ENCODE measurements at places on chromosomes 3 and 15. TPM values are rescaled to one million over a fixed set of nuclear protein-coding genes. Genes with fewer than 3 reads are reported as not detected.

GRCh38 chr15:56984681-56985481 lies 66.4 kb downstream of the TCF12 start:
- H3K4me1 ChIP-seq, result peaks cover 36% of the 10 kb centered on the region
- H3K4me3 ChIP-seq, result no peak overlapping the region
- no peaks in the 10 kb centered on the region for H3K36me3 ChIP-seq
- H3K27ac ChIP-seq, result no peak overlapping the region

DNA sequence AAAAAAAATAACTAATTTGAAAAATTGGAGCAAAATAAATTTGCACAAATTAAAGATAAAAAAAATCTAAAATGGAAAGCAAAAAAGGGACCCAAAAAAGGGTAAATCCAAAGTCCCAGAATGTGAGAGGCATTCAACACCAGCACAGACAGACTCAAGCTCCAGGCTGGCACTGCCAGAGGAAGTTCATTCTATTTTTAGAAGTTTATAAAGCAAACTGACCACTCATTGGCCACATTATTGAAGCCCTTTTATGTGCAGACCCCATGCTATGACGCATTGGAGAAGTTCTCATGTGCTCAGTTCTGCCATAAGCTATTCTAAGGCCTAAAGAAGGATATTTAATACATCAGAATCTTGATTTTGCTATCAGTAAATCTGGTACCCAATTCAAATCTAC lies 17.6 kb upstream of the BOC start:
- no peaks in the 10 kb centered on the region for H3K27me3 ChIP-seq
- no peak overlapping the region for H3K27ac ChIP-seq
- no peak overlapping the region for H3K4me3 ChIP-seq
- H3K4me1 ChIP-seq, result no peaks in the 10 kb centered on the region

The CFAP161 gene
- polyA plus RNA-seq, result not detected

GRCh38 chr3:154759966-154760365 lies 320.2 kb upstream of the MME start:
- no peak overlapping the region for H3K27ac ChIP-seq
- H3K27me3 ChIP-seq, result no peaks in the 10 kb centered on the region
- no peak overlapping the region for H3K4me3 ChIP-seq
- no peaks in the 10 kb centered on the region for H3K4me1 ChIP-seq

DNA sequence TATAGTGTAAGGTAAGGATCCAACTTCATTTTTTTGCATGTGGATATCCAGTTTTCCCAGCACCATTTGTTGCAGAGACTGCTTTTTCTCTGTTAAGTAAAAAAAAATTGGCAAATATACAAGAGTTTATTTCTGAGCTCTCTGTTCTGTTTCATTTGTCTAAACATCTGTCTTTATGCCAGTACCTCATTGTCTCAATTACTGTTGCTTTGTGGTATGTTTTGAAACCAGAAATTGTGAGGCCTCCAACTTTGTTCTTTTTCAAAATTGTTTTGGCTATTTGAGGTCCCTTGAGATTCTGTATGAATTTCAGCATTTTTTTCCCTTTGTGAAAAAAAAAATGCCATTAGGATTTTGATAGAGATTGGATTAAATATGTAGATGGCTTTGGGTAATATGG lies 150.5 kb downstream of the MINAR1 start:
- H3K27ac ChIP-seq, result no peak overlapping the region
- H3K27me3 ChIP-seq, result no peaks in the 10 kb centered on the region
- no peak for DNase-seq

The CHRFAM7A gene
- polyA plus RNA-seq, result not detected

DNA sequence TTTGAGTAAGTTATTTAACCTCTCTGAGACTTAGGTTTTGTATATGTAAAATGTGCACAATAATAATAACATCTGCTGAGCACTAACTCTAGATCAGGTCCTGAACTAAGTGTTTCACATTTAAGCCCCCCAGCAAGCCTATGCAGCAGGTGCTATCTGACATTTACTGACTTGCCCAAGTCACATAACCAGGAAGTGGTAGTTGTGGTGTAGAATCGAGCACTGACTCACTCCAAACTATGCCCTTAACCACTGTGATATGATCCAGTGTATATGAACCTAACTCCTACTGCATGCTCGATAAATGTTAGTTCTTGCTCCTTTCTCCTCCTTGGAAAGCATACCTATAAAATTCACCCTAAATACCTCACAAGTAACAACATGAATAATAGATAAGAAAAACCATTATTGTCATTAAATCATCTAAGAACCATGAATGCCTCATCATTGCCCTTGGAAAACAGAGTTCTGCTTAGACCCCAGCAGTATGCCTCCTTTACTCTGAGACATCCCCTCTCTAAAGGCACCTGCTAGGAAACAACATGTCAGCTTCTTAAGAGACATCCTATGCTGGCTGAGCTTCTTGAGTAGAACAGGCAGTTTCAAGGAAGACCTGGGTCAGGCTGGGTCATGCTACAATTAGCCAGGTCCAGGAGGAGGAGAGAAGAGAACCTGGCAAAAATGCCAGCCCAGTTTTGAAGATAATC lies 3.0 kb upstream of the SHC4 start:
- peaks cover 18% of the 10 kb centered on the region for H3K27me3 ChIP-seq
- H3K27ac ChIP-seq, result no peak overlapping the region
- H3K4me1 ChIP-seq, result peaks cover 23% of the 10 kb centered on the region
- H3K4me3 ChIP-seq, result no peak overlapping the region
- no peaks in the 10 kb centered on the region for H3K36me3 ChIP-seq

DNA sequence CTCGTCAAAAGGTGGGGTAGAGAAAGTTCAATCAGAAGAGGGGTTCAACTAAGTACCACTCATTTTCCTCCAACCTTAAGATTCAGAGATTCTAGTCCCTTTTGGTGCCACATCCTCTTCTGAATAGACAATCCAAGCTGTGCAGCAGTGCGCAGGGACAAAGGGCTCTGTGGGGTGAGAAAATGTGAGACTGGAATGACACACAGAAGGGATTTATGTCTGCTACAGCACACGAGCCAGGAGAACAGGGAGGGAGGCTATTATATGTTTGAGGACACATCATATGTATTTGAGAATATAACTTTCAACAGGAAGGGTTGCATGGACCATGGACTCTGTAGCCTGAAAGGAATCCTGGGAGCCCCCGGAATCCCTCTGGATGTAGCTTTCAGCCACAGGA lies 33.0 kb downstream of the LSM3 start:
- H3K4me1 ChIP-seq, result no peaks in the 10 kb centered on the region
- H3K36me3 ChIP-seq, result no peaks in the 10 kb centered on the region
- no peaks in the 10 kb centered on the region for H3K27me3 ChIP-seq
- H3K4me3 ChIP-seq, result no peak overlapping the region
- H3K27ac ChIP-seq, result no peak overlapping the region
- DNase-seq, result no peak

DNA sequence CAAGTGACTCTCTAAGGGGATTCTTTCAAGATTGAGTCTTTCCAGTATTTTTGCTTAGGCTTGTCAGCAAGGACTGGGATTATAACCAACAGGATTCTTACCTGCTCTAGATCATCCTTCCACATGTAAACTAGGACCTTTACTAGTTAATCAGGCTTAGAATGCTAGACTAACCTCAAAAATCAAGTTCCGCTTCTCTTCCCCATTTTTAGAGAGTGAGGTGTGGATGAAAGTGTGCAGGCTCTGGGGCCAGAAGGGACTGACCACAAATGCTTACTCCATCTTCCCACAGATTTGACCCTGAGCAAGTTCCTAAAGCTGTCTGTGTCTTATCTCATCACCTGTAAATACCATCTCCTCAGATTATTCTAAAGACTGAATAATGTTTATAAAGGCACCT lies 89.5 kb upstream of the IL12A start:
- no peak overlapping the region for H3K27ac ChIP-seq
- DNase-seq, result no peak
- H3K36me3 ChIP-seq, result no peaks in the 10 kb centered on the region
- H3K27me3 ChIP-seq, result no peaks in the 10 kb centered on the region
- no peak overlapping the region for H3K4me3 ChIP-seq

DNA sequence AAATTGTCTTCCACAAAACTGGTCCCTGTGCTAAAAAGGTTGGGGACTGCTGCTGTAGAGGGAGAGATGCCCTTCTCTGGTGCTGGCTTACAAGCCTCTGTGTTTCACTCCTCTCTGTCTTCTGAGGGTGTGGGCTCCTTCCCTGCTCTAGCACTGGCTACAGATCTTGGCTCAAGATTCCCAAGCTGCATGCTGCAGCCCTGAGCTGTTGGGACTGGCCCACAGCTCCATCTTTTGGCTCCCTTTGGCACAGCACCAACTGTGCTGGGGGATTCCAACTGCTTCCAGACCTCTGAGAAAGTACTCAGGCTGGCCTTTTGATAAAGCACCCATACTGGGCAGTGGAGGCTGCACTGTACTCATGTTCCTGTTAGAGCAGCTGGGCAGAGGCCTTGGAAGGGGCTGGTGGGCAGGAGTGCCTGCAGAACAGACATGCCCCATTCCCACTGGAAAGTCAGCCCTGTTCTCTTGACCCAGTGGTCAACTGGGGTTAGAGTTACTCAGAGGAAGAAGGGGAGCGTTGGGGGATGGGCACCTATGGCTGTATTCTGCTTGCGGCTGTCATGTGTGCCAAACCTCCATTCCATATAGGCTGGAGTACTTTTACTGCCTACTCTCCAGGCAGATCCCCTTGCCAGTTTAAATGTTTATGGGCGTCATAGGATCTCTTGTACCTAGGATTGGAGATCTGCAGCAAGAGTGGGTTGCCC lies 55.7 kb downstream of the GALK2 start:
- no peak overlapping the region for H3K4me3 ChIP-seq
- no peak overlapping the region for H3K27ac ChIP-seq
- H3K36me3 ChIP-seq, result peaks cover 5% of the 10 kb centered on the region

The PPARG gene
- polyA plus RNA-seq, result not detected
